ENCODE measurements at places on chromosomes 16 and 17.
A peak's percentile ranks its signal among the peaks of the same experiment; 100 is the strongest.

DNA sequence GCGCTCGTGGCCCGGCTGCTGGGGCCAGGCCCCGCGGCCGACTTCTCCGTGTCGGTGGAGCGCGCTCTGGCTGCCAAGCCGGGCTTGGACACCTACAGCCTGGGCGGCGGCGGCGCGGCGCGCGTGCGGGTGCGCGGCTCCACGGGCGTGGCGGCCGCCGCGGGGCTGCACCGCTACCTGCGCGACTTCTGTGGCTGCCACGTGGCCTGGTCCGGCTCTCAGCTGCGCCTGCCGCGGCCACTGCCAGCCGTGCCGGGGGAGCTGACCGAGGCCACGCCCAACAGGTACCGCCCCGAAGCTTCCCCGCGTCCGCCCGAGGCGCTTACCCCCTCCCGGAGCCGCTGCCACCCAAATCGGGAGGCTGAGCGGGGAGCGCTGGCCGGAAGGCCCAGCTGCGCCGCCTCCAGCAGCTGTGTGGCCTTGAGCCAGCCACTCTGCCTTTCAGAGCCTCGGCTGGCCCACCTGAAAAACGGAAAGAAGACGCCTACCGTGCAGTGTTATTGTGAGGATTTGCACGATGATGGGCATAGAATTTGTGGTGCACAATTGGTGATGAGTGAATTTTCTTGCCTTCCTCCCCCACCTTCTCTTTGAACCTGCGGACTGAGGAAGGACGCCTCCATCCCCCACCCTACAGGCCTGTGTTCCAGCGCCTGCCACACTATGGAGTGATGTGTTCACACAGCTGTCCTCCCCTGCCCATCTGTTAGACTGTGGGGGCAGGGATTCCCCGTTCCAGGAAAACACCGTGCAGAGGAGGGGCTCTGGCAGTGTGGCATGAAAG, 523 bp downstream of the NAGLU start:
- H3K27ac ChIP-seq: peak overlapping the region; percentile 61
- H3K36me3 ChIP-seq: peaks cover 5% of the 10 kb centered on the region
- no peak for DNase-seq
- peak overlapping the region; percentile 91 for H3K4me3 ChIP-seq

DNA sequence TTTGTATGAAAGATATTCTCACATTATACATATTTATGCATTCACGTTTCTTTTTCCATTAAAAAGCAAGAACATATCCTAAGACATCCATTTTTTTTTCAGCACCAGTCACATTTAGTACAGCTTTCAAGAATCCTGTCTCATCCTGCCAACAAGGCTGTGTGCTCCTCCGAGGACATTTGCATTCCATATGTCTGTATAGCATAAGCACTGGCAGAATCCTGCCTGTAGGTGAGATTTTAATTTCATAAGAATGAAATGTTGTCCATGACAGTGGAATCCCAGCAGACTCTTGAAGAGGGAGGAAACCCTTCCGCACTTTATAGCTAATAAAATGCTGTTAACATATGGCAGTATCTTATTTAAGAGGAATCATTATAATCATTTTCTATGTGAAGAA, 2.9 kb upstream of the PMP22 start:
- no peak overlapping the region for H3K4me3 ChIP-seq
- no peak overlapping the region for H3K27ac ChIP-seq
- DNase-seq: no peak
- H3K4me1 ChIP-seq: no peaks in the 10 kb centered on the region
- H3K36me3 ChIP-seq: no peaks in the 10 kb centered on the region
- H3K27me3 ChIP-seq: peaks cover 18% of the 10 kb centered on the region

- peaks cover 15% of the 10 kb centered on the region for H3K4me1 ChIP-seq
- H3K27ac ChIP-seq: no peak overlapping the region
- no peak for DNase-seq
- no peaks in the 10 kb centered on the region for H3K27me3 ChIP-seq
Measured at GRCh38 chr16:1651974-1652312, 26.1 kb upstream of the JPT2 start.

GRCh38 chr17:32575852-32576251, 89.1 kb downstream of the CDK5R1 start:
- peaks cover 3% of the 10 kb centered on the region for H3K36me3 ChIP-seq
- H3K4me1 ChIP-seq: peaks cover 11% of the 10 kb centered on the region
- H3K27me3 ChIP-seq: no peaks in the 10 kb centered on the region
- H3K4me3 ChIP-seq: no peak overlapping the region

DNA sequence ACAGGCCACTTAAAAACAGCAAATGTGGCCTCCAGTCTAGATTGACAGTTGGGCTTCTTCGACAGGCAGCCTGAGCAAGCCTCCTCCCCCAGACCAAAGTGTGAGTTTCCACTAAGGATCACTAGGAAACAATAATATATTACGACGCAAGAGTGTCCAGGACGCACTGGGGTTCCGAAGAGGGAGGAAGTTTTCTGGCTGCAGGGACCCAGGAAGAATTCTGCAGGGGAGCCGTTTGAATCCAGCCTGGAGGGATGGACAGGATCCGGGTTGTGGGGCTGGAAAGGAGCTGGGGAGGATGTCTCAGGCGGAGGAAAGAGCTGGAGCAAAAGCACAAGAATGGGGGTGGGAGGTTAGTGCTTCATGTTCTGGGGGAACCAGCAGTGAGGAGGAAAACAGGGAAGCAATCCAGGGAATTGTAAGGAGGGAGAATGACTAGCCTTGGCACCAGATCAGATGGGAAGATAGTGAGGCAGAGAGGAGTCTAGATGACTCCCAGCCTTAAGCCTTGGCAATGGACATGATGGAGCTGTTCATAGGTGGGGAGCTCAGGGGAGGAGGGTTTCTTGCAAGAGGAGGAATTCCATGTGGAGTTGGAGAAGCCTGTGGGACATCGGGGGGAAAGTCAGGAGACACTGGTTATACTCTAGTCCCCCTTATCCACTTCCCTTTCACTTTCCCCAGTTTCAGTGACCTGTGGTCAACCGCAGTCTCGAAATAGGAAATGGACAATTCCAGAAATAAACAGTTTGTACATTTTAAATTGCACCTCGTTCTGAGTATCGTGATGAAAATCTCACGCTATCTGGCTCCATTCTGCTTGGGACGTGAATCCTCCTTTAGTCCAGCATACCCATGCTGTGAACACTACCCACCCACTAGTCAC, 26.6 kb downstream of the NGFR start:
- H3K36me3 ChIP-seq: no peaks in the 10 kb centered on the region
- no peak overlapping the region for H3K27ac ChIP-seq
- no peak for DNase-seq
- H3K27me3 ChIP-seq: peaks cover 9% of the 10 kb centered on the region

GRCh38 chr17:31058976-31059375, 35.8 kb upstream of the NF1 start:
- no peaks in the 10 kb centered on the region for H3K27me3 ChIP-seq
- DNase-seq: no peak
- H3K4me3 ChIP-seq: no peak overlapping the region

DNA sequence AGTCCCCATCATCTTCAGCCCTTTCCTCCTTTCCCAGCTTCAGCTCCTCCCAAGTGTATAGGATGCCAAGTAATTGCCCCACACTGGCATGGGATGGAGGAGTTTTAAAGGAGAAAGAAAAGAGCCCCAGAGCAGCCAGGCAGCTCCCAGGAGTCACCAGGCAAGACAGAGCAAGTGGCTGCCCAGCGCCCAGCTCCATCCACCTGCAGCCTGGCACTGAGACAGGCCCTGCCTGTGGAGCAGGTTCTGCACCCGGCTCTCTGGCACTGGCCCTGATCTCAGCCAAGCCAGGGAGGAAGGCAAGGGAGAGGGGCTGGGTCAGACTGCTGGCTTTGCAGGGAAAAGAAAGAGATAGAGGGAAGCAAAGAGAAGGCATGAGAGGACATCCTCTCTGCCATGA, 21.7 kb downstream of the FOXN1 start:
- no peak for DNase-seq
- H3K27ac ChIP-seq: no peak overlapping the region
- no peak overlapping the region for H3K4me3 ChIP-seq
- no peaks in the 10 kb centered on the region for H3K36me3 ChIP-seq
- no peaks in the 10 kb centered on the region for H3K4me1 ChIP-seq
- H3K27me3 ChIP-seq: no peaks in the 10 kb centered on the region

DNA sequence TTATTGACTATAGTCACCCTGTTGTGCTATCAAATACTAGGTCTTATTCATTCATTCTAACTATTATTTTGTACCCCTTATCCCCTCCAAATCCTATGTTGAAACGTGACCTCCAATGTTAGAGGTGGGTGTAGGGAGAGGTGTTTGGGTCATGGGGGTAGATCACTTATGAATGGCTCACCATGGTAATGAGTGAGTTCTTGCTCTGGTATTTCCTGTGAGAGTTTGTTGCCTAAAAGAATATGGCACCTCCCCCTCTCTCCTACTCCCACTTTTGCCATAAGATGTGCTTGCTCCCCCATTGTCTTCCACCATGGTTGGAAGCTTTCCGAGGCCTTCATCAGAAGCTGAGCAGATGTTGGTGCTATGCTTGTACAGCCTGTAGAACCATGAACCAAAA, 59.3 kb upstream of the BRD7 start:
- peaks cover 1% of the 10 kb centered on the region for H3K27me3 ChIP-seq
- no peaks in the 10 kb centered on the region for H3K4me1 ChIP-seq
- H3K4me3 ChIP-seq: no peak overlapping the region
- H3K36me3 ChIP-seq: peaks cover 6% of the 10 kb centered on the region
- no peak overlapping the region for H3K27ac ChIP-seq

GRCh38 chr17:17414341-17414805, 62.4 kb upstream of the MED9 start:
- no peaks in the 10 kb centered on the region for H3K36me3 ChIP-seq
- no peak overlapping the region for H3K27ac ChIP-seq
- no peak for DNase-seq
- no peak overlapping the region for H3K4me3 ChIP-seq
- H3K4me1 ChIP-seq: peaks cover 24% of the 10 kb centered on the region

GRCh38 chr16:66905633-66906539, 12.8 kb downstream of the CDH16 start:
- no peaks in the 10 kb centered on the region for H3K36me3 ChIP-seq

DNA sequence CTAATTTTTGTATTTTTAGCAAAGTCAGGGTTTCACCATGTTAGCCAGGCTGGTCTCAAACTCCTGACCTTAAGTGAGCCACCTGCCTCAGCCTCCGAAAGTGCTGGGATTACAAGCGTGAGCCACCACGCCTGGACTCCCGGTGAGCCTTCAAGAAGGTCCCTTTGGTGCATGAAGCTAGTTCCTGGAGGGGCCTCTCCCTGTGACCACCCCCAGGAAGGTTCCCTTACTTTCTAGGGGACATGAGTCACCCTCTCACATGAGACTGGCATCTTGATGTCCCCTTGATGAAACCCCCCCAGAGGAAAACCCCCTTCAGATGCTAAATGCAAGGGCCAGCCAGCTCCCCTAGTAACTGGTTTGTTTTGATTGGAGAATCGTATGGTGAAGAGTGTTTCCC, 12.8 kb downstream of the CARHSP1 start:
- no peaks in the 10 kb centered on the region for H3K27me3 ChIP-seq
- DNase-seq: no peak
- H3K4me3 ChIP-seq: no peak overlapping the region
- H3K36me3 ChIP-seq: no peaks in the 10 kb centered on the region
- H3K4me1 ChIP-seq: peaks cover 47% of the 10 kb centered on the region

DNA sequence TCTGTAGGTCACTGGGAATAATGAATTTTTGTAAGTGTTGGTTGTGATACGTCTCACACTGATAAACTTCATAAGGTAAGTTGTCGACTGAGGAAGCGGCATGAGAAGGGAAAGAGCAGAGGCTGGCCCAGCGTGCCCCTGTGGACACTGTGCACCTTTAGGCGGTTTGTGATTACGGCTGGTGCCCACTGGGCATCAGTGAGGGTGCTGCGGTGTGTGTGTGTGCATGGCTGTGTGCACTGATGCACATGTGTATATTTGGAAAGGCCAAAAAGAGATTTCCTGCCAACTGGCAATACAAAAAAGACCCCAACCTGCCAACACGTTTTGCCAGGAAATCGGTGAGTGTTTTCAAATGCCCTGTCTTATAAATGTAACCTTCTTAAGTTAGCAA, 11.9 kb downstream of the IRF8 start:
- H3K4me3 ChIP-seq: no peak overlapping the region
- H3K27ac ChIP-seq: no peak overlapping the region
- H3K4me1 ChIP-seq: peaks cover 11% of the 10 kb centered on the region
- DNase-seq: no peak
- peaks cover 3% of the 10 kb centered on the region for H3K36me3 ChIP-seq
- H3K27me3 ChIP-seq: no peaks in the 10 kb centered on the region

- H3K36me3 ChIP-seq: no peaks in the 10 kb centered on the region
- peaks cover 17% of the 10 kb centered on the region for H3K27me3 ChIP-seq
- H3K4me3 ChIP-seq: no peak overlapping the region
Measured at GRCh38 chr16:66039793-66040192, 326.7 kb upstream of the CDH5 start.

- H3K4me1 ChIP-seq: peaks cover 4% of the 10 kb centered on the region
- H3K27ac ChIP-seq: no peak overlapping the region
- peaks cover 5% of the 10 kb centered on the region for H3K36me3 ChIP-seq
- DNase-seq: no peak
- no peak overlapping the region for H3K4me3 ChIP-seq
Measured at GRCh38 chr17:15483431-15483830, 16.0 kb upstream of the CDRT4 start.

DNA sequence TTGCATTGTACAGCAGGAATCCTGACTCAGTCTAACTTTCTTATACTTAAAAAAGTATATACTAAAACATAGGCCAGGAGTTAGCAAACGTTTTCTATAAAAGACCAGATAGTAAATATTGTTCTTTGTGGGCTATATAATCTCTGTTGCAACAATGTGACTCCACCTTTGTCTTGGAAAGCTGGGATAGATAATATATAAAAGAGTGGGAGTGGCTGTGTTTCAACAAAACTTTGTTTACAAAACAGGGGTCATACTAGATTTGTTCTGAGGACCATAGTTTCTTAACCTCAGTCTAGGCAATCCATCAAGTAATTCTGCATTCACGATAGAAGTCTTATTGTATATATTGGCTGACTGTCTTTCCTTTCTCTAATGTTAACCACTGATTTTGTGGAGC, 9.0 kb upstream of the TBC1D3B start:
- DNase-seq: no peak
- H3K36me3 ChIP-seq: no peaks in the 10 kb centered on the region
- peaks cover 27% of the 10 kb centered on the region for H3K27me3 ChIP-seq
- H3K27ac ChIP-seq: no peak overlapping the region
- H3K4me3 ChIP-seq: no peak overlapping the region
- peaks cover 26% of the 10 kb centered on the region for H3K4me1 ChIP-seq

Data from naive thymus-derived CD8-positive, alpha-beta T cell (primary cell).